ENCODE measurements at places on chromosomes 13 and 19.

DNA sequence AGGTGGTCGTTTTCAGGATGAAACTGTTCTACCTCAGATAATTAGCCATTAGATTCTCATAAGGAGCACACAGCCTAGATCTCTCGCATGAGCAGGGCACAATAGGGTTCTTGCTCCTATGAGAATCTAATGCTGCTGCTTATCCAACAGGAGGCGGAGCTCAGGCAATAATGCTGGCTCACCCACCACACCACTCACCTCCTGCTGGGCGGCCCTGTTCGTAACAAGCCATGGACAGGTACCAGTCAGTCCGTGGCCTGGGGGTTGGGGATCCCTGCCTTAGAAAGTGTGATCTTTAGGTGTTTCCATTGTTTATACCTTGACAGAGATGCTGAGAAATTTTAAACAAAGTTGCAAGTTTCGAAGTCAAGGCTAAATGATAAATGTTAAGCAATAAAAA, 344.6 kb upstream of the HTR2A start:
- no peak for DNase-seq

DNA sequence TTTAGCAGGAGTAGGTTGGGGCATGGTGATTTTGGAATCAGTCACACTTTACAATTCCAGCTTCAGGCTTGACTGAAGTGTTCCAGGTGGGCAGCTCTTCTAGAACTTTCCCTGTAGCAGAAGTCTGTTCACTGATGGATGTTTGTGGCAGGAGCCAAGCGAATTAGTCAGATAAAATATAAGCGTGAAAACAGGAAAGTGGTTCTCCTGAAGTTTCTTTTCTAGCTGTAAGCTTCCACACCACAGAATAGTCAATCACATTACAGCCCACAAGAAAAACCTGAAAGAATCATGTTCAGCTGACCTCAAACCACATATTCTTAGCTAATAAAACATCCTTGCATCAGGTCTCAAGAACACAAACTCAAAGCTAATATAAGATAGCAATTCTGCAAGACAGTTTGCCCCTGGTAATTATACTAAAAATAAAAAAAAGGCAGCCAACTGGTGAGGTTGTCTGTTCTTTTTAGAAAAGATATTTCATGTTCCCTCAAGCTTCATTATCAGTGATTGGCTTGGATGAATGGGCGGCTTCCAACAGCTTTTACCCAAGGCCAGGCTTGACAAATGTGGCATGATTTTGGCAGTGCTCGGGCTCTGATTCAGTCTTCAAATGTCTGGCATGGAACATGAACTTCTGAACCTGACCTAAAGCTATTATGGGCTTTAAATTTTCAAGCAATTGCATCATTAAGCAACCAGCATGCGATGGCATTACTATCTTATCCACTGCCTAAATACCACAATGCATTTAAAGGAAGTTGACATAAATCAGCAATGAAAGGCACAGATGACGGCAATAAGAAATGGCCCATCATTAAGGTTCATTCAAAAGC, 136.8 kb downstream of the DCLK1 start:
- no peak for DNase-seq

GRCh38 chr13:97456047-97456446, 22.1 kb downstream of the RAP2A start:
- DNase-seq: no peak

- DNase-seq: no peak
Measured at GRCh38 chr13:54226876-54227275, 1198.3 kb downstream of the OLFM4 start.

- no peak for DNase-seq
Measured at GRCh38 chr13:44790289-44790688, 199.0 kb downstream of the NUFIP1 start.

DNA sequence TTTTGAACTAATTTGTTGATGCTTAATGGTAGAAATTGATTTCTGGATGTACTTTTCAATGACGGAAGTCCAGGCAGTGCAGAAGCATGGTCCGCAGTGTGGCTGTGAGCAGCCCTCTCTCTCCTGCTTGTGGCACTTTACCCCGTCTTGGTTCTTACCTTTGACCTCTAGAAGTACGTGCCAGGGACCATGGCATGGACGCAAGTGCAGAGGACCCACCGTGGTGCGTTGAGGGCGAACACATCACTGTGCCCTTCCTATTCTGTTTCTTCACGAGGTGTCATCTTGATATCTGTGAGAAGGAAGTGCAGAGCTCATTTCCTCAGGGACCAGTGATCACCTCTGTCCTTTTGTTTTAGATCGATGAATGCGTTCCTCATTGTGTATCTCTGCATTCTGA, 135.2 kb downstream of the ATP11A start:
- DNase-seq: no peak

GRCh38 chr19:3350014-3350663, 16.2 kb upstream of the NFIC start:
- DNase-seq: no peak

GRCh38 chr19:35328851-35329285, at the start of gene CD22:
TSS of gene CD22 (plus strand) at chr19:35329187. CDS start at chr19:35332041, 2,854 bp downstream.
- no peak for DNase-seq

DNA sequence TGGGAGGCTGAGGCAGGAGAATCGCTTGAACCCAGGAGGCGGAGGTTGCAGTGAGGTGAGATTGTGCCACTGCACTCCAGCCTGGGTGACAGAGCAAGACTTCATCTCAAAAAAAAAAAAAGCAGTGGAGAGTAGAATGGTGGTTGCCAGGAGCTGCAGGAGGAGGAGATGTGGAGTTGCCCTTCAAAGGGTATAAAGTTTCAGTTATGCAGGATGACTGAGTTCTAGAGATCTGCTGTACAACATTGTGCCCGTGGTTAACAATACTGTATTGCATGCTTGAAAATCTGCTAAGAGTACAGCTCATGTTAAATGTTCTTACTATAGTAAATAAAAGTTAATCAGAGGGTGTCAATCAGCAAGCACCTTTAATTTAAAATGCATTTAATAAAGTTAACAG, 28.4 kb upstream of the LATS2 start:
- DNase-seq: no peak

GRCh38 chr13:31930901-31931522, 100.6 kb upstream of the FRY start:
- no peak for DNase-seq

DNA sequence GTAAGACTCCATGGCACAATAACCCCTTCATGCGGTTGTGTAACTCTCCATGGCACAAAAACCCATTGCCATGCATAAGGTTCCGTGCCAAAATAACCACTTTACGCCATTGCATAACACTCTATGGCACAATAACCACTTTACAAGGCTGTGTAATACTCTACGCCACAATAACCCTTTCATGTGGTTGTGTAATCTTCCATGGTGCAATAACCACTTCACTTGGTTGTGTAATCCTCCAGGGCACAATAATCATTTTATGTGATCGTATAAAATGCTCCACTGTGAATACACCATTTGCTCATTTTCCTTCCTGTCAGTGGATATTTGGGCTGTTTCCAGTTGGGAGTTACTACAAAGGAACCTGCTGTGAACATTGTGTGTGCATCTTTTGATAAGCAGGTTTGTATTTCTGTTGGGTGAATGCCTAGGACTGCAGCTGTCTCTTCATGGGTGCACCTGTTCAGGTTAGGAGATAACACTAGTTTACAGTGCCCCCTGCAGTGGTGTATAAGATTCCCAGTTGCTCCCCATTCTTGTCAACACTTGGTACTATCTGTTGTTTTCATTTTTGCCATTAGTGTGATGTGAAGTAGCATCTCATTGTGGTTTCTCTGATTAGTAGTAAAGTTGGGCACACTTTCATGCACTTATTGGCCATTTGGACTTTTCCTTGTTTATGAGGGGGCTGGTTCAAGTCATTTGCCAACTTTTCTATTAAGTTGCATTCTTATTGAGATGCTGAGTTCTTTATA, 21.1 kb upstream of the ZSCAN18 start:
- no peak for DNase-seq

- no peak for DNase-seq
Measured at GRCh38 chr13:29304148-29304547, 291.3 kb downstream of the SLC7A1 start.

DNA sequence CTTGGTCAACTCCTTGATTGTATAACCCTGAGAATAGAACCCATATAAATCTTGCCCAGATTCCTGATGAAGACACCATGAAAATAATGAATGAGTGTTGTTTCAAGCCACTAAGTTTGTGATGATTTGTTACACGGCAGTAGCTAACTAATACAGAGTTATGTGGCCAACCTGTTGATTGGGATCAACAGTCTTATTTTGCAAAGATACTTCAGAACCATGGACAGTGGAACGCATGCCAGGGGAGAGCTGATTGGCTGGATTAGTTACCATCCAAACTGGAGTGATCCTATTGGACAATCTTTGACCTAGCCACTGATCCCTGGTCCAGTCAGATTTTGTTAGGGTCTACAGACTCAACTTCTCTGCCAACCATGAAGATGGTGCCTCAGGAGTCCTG, 26.6 kb downstream of the CD70 start:
- no peak for DNase-seq

DNA sequence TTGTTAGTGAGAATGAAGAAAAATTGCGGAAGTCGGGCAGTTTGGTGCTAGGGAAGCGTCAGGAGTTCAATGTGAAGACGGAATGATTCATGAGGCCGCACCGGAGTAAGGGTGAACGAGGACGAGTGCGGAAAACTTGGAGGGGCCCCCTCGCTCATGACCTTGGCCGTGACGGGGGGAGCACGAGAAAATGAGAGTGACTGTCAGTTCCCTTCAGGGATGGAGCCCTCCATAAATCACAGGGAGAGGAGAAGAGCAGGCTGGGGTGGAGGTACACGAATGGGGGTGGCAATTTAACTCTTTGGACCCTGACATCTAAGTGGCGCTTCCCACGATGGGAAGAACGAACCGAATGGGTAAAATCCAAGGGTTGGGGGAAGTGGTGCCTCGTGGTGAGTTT, 486.4 kb downstream of the TSHZ3 start:
- DNase-seq: no peak

- no peak for DNase-seq
Measured at GRCh38 chr19:47438793-47439220, 19.5 kb upstream of the MEIS3 start.

DNA sequence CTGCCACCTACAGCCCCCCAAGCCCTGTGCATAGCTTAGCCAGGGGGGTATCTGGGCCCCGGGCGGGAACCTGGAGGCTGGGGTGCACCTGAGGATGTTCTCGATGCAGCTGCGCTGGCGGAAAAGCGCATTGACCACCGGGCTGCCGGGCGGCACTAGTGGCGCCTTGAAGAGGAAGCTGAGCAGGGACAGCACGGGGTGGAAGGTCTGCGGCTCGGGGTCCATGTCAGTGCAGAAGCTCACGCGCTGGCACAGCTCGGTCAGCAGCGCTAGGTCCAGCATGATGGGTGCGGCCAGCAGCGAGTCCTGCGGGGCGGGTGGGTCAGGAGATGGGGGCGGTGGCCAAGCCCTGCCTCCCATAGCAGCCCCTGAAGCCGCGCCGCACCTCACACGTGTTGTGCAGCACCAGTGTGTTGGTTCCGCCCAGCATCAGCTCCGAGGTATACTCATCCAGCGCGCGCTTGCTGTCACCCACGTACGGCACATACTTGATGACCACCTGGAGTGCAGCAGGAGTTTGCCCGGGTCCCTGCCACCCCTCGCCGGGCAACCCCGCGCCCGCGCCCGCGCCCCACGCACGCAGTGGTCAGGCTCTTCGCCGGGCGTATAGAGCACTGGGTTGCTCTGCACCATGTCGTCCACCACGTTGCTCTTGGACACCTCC, 2.6 kb downstream of the ISYNA1 start:
- no peak for DNase-seq

DNA sequence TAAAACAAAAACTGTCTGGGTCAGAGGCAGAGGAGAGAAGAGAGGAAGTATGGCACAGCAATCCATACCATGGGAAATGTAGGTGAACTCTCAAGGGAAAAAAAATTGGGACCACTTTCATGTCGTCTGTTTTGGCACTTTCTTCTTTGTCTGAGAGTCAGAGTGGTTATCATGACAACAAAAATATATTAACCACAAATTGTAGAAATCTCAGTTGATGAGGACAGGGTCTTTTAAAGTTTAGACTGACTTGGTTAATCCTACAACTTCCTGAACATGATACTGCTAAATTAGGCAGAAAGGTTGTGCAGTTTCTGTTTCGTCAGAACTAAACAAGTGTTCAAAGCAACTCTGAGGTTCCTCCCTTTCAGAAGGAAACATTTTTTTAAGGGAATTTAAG, 15.2 kb downstream of the KLF5 start:
- DNase-seq: no peak

DNA sequence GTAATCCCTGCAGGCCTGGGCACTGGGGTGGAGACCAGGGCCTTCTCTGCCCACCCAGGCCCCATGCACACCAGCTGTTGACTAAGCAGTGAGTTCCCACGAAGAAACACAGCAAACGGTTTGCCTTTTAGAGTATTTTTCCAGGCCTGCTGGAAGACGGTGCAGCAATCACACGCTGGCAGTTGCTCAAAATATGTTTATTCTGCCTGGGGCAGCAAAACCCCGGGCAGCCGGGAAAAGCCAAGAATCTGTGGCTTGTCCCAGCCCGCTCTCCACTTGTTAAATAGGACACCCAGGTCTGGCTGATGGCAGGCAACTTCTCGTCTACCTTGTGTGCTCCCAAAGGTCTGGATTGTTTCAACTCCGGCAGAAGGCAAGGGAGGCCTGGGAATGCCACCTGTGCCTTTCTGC, 40.8 kb downstream of the GGACT start:
- DNase-seq: no peak

DNA sequence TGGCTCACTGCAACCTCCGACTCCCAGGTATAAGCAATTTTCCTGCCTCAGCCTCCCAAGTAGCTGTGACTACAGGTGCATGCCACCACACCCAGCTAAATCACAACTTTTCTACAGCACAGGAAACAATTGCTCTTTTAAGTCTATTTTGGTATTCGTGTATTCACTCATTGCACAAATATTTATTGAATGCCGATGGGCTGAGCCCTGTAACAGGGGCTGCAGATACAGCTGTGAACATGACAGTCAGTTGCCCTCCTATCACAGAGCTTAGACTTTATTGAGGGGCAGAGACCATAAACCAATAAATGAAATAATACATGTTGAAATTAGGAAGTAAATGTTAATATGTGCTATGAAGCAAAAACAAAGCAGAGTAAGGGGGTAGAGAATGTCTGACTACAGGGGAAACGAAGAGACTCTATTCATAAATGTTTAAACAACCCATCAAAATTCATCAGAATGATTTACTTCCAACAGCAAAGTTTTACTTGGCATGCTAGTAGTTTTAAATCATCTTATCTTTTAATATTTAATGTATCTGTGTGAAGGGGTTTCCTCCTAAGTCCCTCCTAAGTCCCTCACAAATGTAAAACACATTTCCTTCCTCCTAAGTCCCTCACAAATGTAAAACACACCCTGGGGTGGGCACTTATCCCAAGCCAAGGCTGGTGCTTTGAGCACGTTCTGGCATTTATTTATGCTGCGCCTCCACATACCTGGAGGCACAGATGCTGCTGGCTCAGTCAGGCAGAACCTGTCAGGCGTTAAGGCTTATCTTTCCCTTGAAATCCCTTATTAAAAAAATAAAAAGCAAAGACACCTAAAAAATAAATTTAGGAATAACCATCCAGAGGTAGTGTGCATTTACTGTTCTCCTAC, 140.8 kb downstream of the MIPEP start:
- DNase-seq: no peak

DNA sequence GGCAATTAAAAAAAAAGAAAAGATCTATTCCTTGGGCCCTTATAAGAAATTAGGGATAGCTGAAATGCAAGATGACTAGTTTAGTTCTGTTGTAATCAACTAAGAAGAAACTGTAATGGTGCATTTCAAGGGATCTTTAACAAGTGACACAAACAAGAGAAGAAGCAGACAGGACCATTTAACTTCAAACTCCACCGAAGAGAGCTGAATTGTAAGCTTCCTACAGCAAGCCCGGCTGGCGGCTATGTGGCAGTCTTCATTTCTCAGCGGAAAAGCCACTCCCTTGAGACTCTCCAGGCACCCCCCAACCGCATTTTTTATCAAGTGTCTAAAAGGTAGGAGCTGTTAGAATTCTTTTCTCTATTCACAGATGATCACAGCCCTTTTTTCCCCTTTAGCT, 305.2 kb upstream of the ZNF507 start:
- no peak for DNase-seq

Data from NCI-H187 treated with DMSO at 0.1 percent for 48 hours (cell line).